ENCODE measurements at places on chromosomes 2 and 18. TPM values are rescaled to one million over a fixed set of nuclear protein-coding genes. Genes with fewer than 3 reads are reported as not detected.

DNA sequence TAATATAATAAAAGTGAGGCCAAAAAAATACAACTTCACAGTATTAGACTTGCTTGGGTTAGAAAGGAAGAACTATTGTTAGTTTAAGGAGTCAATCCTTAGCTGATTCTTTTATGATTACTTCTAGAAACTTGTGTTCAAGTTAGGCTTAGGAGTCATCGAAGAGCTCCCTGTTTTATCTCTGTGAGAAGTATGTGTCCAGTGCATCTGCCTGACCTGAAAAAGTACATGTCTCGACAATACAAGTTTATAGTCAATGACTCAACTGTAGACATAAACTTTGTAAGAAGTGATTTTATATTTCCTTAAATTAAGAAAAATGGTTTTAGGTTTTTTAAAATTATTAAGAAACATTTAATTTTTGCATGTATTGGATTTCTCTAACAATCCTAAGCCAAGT lies 571.2 kb downstream of the ZEB2 start:
- DNase-seq, result peak; percentile 33

The ACADL gene
- 6.0 TPM for total RNA-seq

The HS1BP3 gene
- total RNA-seq, result 18.5 TPM

DNA sequence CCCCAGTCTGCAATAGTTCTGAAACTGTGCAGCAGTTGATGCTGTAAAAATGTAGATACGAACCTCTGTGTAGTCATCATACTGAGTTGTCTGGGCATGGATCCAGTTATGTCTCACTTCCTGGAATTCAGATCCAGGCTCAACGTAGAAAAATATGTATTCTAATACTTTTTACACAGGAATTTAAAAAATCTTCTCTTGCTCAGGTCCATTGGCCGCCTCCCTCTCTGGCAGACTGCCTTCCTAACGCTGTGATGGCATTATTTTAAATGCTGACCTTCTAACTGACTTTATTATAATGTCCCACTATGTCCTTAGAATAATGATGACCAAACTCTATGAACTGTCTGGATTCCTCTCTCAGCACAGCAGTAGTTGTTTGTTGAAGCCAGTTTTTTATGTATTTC lies 119.6 kb downstream of the FEZ2 start:
- peak; percentile 92 for DNase-seq

The G6PC2 gene
- total RNA-seq, result 0.24 TPM

DNA sequence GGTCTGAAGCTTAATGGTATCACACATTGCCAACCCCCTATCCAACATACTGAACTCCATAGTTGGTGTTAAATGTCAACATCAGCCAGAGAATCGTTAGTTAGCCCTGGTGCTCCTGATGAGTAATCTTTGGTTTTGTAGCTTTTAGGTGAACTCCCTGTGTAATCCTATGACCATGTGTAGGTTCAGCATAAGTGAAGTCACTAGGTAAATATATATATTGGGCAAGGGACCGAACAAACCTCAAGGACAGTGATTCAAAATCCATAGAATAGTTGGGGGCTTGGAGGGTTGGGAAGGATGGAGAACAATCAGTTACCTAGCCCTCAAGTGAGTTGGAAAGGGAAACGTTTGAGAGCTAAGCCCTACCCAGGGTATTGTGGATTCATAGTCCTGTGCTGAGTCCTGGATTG lies 16.0 kb upstream of the AP1S3 start:
- no peak for DNase-seq

The RHBDD1 gene
- 17.1 TPM for total RNA-seq

DNA sequence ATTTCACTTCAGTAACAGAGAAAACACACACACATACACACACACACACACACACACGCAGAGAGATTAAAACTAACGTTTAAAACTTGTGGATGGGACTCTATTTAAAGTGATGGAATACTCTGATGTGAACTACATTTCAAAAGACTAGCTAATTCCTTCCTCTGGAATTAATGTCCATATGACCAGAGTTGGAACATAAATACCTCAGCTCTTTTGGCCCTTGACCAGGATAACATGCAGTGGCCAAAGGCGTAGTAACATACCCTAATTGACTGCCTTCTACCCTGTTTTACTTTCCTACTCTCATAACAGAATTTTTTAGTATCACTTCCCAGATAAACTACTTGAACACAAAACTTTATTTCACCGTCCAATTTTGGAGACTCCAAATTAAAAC lies 671.3 kb upstream of the CHAC2 start:
- DNase-seq, result no peak

The CPLX4 gene
- 2.4 TPM for total RNA-seq

DNA sequence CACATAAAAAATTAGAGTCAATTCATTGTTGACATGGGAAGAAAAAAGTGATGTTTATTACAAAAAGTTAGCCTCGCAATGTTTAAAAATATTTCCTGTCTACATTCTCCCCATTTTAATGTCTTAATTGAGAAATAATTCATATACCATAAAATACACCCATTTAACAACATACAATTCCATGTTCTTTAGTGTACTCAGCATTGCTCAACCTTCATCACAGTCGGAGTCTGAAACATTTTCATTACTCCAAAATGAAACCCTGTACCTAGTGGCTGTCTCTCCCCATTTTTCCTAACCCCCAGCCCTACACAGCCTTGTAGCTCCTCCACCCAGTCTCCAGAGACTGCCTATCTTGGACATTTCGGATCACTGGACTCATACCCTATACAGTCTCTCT lies 103.9 kb upstream of the CBLN2 start:
- DNase-seq, result no peak

DNA sequence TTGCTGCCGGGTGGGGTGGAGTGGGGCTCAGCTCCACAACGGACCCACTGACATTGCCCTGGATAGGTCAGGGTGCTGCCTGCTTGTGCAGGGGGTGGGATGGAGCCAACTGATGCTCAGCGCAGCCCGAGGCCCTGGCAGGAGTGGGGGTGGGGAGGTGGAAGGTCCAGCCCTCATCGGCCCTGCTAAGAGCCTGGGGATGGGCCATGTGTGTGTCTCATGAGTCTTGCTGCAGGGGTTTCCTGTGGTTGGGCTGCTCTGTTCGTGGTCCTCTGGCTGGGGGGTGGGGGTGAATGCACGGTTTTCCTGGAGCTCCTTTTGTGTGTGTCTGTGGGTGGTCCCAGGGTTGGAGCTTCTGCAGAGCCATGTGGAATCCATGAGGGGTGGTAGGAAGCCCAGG lies 39.4 kb upstream of the GALR1 start:
- DNase-seq, result no peak

The DSC2 gene
- total RNA-seq, result 27.7 TPM

GRCh38 chr2:55519938-55520885 lies 694 bp downstream of the CFAP36 start:
- no peak for DNase-seq

- DNase-seq, result no peak
These were observed 679.3 kb downstream of the NR4A2 start for GRCh38 chr2:155653176-155653575.

- DNase-seq, result peak; percentile 72
These were observed 927.3 kb upstream of the ACVR2A start for GRCh38 chr2:146917431-146918042.

DNA sequence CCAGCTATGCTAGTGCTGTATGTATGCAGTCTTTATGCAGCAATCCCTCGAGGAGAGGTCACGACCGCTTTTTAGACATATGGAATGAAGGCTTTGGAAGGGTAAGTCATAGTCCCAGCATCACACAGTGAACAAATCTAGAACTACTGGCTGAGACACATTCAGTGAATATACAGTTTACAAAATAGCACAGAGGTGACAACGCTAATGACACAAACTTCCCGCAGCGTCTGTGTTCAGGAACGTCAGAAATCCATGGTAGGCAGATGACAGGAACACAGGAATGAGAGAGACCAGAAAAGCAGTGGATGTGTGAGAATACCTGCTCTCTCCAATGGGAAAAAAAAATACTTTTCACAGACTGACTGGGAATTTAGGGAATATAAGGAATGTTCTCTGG lies 29.6 kb downstream of the CABYR start:
- DNase-seq, result no peak

GRCh38 chr18:32351032-32351431 lies 119.7 kb downstream of the GAREM1 start:
- peak; percentile 19 for DNase-seq

DNA sequence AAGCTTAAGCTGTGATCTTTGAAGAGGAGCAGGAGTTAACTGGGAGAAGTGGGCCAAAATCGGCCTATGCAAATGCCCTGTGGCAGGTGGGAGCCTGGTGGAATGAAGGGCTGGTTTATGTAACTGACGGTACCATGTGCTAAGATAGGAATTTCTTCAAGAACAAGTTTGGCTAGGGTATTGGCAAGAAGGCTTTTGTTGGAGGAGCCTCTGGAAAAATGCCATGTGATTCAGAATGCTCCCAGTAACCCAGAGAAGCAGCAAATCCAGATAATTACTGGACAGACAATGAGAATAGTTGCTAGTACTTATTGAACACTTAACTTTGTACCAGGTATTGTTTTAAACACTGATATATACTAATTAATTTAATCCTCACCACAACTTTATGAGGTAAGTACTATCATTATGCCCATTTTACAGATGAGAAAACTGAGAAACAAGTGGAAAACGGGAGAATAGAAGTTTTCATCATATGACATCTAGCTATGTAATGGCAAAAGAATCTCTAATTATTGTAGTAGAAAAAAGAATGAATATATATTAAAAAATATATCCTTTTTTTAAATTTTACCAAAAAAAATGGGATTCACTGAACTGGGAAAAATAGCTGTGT lies 9.1 kb upstream of the FAM124B start:
- DNase-seq, result no peak

The SCYGR4 gene
- total RNA-seq, result 1.4 TPM

The CLIP4 gene
- total RNA-seq, result 28.6 TPM

The LIMS4 gene
- total RNA-seq, result 10.8 TPM

The PLEKHA3 gene
- 19.0 TPM for total RNA-seq

DNA sequence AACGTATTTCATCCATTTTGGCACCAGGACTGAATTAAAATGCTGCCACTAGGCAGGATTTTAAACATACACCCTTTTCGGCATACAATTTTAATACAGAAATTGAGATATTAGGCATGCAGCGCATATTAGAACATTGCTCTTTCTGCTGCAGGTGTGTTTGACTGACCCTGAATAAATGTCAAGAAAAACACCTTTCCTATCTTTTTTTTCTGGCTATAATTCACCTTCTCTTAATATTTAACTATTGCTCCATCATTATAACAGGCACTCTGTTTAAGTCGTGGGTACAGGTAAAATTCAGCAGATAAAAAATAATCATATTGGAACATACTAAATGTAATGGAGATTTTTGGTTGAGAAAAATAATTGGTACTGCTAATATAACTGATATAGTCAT lies 905.9 kb downstream of the NRXN1 start:
- DNase-seq, result no peak

DNA sequence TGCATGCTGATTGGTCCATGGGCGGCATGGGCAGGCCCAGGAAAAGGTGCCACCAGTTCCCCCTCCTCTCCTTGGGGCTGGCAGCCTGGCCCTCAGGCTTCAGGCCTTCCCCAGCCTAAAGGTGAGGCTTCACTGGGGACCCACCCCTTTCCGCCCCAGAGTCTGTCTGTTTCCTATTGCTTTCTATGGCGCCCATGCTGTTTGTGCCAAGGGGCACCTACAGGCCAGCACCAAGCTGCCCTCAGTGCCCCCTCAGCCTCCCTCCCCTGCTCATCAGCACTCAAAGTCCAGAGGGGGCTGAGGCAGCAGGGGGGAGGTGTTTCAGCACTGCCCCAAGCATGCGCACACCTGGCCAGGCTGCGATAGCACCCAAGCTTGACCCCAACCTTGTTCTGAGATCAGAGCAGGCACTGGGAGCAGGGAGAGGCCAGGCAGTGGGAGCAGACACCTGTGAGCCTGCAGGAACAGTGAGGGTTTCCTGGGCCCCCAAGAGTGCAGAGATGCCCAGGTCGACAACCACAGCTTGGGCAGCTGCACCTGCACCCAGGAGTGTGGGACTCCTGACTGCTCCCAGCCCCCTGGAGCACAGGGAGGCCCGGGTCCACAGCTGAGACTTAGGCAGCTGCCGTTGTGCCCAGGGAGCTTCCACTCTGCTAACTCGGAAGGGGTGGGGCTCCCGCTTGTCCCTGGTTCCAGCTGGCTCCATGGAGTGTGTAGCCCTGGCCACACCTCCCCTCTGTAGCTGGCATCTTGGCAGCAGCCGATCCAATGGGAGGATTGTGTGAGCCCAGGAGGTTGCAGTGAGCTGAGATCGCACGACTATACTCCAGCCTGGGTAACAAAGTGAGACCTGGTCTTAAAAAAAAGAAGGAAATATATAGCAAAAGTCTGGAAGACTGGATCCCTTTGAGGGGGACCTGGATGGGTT lies 69.1 kb downstream of the NCAPH start:
- no peak for DNase-seq

GRCh38 chr2:56234241-56234640 lies 50.5 kb downstream of the CCDC85A start:
- DNase-seq, result no peak

The CIB4 gene
- total RNA-seq, result not detected

DNA sequence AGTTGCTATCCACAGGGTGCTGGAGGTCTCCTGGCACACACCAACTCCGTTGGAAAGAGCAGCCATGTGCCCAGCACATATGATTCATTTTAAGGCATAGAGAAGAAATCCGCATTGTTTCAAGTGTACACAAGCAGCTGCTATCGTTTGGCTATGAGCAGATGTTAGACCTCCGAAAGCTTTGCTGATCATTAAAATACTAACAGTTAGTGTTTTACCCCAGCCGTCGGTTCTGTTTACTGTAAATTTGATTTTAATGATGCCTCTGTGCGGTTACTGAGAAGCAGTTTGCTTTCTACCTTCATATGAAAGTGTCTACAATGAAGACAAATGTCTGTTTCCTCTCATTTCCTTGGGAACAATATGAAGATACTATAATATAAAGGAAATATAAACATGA lies 154.9 kb downstream of the PTGR3 start:
- DNase-seq, result no peak

GRCh38 chr2:196225213-196225612 lies 53.8 kb upstream of the STK17B start:
- no peak for DNase-seq

DNA sequence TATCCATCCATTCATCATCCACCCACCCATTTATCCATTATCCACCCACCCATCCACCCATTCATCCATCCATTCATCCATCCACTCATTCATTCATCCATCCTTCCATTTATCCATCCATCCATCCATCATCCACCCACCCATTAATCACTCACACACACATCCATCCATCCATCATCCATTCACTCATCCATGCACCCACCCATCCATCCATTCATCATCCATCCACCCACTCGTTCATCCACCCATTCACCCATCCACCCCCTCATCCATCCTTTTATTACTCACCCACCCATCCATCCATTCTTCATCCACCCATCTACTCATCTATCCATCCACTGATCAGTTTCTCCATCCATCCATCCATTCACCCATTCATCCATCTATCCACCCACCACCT lies 8.1 kb upstream of the TPO start:
- no peak for DNase-seq

DNA sequence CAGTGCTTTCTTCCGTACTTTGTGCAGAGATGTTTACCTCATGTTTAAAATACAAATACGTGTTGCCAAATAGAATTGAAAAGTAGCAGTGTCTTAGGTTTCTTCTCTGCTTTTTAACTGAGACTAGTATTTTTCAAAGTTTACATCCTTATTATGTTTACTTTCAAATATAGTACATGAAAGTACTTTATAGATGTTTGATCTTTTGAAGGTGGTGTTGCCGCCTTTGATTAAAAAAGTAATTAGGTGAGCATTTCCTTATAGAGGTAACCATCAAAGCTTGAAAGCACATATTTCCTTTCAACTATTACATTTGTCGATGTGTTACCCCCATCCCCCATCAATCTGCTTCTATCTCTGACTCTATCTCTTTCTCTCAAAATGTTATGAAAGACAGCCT lies 87.0 kb downstream of the CERS6 start:
- DNase-seq, result no peak

The SRD5A2 gene
- total RNA-seq, result 0.72 TPM

- DNase-seq, result peak; percentile 1
These were observed 74.4 kb upstream of the SCN7A start for GRCh38 chr2:166568409-166568808.

The SFT2D3 gene
- 7.0 TPM for total RNA-seq

Measured in umbilical cord (tissue), 2 donors.